ENCODE measurements at places on chromosomes 1 and 21.

DNA sequence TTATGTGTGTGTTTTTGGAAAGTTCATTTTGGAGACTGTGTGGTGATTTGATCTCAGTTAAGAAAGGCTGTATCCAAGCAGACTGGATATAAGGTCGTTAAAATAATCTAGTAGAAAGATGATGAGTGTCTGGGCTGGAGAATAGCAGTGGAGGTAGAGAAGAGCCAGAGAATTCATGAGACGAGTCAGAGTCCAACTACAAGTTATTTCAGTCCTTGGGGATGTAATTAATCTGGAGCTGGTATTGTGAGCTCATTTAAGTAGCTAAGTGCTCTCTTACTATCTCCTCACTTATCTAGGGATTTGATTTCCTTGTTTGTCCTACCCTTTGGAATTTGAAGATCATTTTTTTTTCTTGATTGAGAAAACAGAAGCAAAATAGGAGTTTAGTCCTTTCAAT is 1219.0 kb upstream of the ADGRL4 start:
- DNase-seq: no peak

- no peak for DNase-seq
Measured at GRCh38 chr1:81424061-81424460, 376.7 kb upstream of the ADGRL2 start.

DNA sequence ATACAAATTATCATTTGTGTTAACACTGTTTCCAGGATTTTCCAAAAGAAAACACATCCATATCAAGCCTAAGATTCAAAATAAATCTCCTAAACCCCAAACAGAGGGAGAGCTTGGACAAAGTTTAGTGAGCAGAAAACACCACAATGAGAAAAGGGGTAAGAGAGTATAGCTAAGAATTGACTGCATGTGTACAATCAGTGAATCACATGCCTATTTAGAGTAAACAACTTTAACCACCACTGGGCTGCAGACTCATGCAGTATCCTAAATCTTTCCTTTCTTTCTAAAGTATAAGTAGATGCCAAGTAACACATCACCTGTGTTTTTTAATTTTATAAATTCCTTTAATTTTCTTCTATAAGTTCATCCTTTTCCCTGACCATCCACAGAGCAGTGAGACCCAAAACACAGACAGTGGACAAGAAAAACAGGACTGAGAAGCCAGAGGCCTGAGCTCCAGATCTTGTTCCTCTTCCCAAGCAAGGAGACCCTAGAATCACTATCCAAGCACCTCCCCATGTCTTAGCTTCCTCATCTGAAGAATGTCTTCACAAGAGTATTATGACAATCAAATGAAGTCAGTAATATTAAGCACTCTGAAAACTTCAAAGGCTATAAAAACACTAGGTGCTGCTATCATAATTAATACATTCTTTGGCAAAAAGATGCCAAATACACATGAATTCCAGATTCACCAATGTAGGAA is 93.1 kb downstream of the VAV3 start:
- no peak for DNase-seq

- DNase-seq: no peak
Measured at GRCh38 chr1:8343044-8343443, 25.1 kb downstream of the SLC45A1 start.

GRCh38 chr21:31877463-31877957 is 4.7 kb downstream of the HUNK start:
- no peak for DNase-seq

DNA sequence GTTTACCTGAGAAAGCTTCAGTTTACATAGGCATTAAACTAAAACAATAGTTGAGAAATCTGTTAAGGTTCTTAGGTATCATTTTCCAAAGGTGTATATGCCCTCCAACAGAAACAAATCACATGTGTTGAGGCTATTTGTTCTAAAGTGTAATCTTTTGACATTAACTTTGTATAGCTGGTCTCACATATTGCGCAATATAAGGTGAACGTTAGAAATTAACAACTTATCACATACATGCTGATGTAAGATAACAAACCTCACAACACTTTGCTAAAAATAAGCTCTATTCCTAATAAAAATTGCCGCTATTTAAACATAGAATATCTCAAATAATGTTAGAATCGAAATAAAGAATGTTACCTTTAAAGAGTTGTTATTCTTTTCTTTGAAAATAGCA is 340.6 kb downstream of the SRGAP2C start:
- no peak for DNase-seq

DNA sequence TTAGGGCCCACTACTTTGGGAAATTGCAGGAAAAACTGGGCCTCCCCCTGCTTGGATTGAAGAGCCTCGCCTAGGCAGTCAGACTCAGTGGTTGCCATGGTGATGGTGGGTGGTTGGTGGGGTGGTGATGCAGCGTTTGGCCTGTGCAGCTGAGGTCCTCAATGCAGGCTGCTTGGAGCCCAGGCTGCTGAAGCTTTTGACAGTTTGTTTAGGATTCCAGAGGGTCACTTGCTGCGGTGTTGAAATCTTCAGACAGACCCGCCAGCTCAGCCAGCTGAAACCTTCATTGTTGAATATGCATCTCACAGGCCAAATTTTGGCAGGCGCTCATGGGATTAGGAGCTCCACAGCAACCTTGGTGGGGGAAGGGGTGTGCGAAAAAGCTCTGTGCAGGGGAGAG is 67.9 kb downstream of the CACNA1E start:
- DNase-seq: no peak

DNA sequence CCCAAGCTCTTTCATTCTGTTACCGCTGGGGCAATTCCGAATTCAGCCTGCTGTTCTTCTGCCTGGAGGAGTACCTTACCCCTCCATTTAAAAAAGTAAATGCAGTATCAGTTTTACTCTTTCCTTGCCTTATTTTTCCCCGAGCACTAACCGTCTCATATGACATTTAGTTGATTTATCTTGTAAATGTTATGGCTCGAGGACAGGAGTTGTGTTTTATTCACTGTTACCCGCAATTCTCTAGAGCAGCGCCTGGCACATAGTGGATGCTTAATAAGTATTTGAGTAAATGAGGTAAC is 425 bp upstream of the TADA1 start:
- DNase-seq: no peak

- no peak for DNase-seq
Measured at GRCh38 chr21:29664615-29665014, 275.2 kb downstream of the GRIK1 start.

DNA sequence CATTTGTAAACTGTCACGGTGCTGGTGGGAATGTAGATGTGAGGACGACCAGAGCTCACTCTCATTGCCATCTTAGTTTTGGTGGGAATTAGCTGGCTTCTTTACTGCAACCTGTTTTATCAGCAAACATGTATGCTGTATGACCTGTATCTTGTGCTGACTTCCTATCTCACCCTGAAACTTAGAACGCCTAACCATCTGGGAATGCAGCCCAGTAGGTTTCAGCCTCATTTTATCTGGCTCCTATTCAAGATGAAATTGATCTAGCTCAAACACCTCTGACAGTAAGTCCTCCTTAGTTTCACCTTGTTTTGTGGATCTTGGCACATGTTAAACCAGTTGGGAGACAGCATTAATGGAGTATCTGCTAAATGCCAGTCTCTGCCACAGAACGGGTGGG is 174.6 kb downstream of the HLX start:
- DNase-seq: no peak

- DNase-seq: no peak
Measured at GRCh38 chr1:17869815-17870214, 114.7 kb downstream of the ACTL8 start.

DNA sequence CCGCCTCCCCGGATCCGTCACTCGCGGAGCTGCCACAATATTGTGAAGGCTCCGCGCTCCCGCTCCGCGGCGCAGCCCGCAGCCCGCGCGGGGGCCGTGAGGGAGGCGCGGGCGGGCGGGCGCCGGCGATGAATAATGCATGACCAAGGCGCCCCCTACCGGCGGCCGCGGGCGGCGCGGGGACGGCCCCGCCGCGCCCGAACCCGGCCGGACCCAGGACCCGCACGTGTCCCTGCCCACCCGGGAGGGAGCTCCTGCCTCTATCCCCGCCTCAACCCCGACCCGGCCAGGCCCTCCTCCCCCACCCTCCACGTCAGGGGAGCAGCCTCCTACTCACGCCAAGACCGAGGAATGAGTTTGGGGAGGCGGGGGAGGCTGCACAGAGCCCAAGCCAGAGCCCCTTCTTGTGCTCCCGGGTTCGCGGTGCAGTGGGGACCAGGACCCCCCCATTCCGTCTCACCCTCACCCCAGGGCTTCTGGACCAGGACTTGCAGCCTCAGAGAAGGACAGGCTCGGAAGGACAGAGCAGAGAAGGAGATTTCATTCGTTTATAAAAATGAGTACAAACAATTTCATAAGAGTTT is 70.8 kb upstream of the CASZ1 start:
- peak; percentile 80 for DNase-seq

GRCh38 chr1:33815061-33815460 is 48.8 kb upstream of the HMGB4 start:
- no peak for DNase-seq

DNA sequence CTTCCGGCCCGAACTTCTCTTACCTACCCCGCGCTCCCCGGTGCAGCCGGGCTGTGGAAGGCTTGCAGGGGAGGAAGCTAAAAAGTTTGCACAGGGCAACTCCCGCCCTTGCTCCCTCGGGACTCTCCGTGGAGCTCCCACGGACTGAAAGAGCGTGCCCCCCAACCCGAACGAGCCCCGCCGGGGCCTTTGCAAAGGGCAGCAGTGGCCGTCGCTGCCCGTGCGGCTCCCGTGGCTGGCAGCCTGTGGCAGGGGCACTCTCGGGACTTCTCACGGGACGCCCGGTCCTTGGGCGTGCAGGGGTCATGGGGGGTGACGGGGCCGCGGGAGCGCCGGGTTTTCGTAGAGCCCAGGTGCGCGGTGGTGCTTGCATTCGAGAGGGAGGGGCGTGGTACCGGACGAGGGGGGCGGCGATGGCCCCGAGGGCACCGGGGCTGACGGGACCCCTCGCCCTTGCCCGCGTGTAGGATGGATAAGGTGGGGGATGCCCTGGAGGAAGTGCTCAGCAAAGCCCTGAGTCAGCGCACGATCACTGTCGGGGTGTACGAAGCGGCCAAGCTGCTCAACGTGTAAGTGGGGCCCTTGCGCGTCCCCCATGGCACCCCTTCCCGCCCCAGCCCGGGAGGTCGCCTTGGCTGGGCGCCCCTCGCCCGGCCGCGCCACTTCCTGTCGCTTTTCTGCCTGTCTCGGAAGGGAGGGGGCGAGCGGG is 711 bp downstream of the GADD45A start:
- peak; percentile 40 for DNase-seq

- no peak for DNase-seq
Measured at GRCh38 chr1:202756391-202756790, 46.1 kb upstream of the SYT2 start.

DNA sequence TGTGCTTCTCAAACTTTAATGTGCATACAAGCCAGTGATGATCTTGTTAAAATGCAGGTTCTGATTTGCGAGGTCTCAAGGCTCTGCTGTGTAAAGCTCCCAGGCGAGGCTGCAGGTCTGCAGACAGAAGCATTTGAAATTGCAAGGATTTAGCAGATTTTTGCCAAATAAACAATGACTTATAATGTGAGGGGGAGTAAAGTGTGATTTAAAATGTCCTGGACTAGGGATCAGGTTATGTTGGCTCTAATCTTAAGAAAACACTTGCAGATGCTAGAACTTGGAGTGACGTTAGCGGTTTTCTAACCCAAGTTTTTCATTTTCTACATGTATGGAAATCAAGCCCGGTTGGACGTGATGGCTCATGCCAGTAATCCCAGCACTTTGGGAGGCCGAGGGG is 16.2 kb upstream of the ACTN2 start:
- no peak for DNase-seq

DNA sequence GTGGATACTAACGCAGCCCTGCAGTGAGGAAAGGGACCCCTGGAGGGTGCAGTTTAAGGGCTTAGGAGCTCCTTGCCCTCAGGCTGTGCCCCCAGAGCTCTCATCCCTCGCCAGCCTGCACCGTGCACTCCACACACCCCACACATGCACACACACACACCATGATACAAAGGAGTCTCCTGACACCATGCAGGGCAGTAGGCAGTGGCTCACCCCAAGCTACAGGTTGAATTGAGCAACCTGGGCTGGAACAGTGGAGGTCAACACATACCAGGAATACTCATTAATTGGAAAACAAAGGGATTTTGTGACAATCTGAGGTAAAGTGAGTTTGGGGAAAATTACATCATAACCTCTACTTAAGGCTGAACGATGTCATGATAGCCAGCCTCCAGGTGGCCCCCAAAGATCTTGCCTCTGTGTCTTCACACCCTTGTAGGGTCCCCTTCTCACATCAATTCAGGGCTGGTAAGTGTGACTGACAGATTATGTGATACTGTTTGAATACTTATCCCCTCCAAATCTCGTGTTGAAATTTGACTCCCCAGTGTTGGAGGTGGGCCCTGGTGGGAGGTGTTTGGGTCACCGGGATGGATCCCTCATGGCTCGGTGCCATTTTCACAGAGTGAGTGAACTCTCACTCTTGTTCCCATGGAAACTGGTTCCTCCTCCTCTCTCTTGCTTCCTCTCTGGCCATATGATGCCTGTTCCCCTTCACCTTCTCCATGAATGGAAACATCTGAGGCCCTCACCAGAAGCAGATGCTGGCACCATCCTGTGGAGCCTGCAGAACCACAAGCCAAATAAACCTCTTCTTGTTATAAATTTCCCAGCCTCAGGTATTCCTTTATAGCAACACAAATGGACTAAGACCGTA is 111.0 kb upstream of the RAB4A start:
- DNase-seq: no peak

- peak; percentile 42 for DNase-seq
Measured at GRCh38 chr1:28915031-28915895, 894 bp downstream of the EPB41 start.

DNA sequence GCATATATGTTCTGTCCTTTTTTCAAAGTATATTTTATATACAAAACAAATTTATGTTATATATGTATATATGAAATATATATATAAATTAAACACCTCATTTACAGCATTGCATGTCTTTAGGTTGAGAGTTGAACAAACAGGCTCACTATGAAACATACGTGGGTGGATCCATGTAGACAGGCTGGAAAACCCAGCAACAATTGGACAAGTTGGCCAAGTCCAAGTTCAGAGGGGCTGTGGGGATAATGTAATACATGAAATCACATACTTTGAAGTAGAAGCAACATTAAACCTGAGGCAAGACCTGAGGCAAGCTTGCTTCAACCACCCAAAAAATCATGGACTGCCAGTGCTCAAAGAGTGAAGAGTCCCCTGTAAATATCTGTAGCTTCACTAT is 39.7 kb downstream of the KCNJ6 start:
- DNase-seq: no peak

GRCh38 chr1:205554026-205554811 is 49.8 kb downstream of the CDK18 start:
- no peak for DNase-seq

- no peak for DNase-seq
Measured at GRCh38 chr1:32893198-32894018, 7.1 kb downstream of the HPCA start.
